ENCODE measurements at places on chromosomes 11 and 22.
A peak's percentile ranks its signal among the peaks of the same experiment; 100 is the strongest.

GRCh38 chr11:88231894-88232482 is 56.7 kb upstream of the RAB38 start:
- peak; percentile 51 for DNase-seq

DNA sequence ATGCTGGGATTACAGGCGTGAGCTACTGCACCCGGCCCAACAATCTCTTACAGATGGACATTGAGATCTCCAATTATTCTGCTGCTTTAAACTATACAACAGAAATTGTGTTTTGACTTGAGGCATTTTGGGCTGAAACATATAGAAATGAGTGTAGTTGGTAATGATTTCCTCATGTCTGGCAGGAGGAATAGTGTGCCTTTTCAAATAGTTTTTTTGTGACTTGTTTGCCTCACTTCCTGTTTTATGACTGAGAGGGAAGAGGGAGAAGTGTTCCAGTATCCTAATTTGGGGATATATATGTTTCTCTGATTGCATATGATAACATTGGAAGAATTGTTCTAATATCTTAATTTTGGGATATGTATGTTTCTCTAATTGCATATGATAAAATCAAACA is 40.2 kb downstream of the EP300 start:
- DNase-seq: no peak

- no peak for DNase-seq
These were observed 28.0 kb downstream of the CTR9 start for GRCh38 chr11:10779086-10779485.

DNA sequence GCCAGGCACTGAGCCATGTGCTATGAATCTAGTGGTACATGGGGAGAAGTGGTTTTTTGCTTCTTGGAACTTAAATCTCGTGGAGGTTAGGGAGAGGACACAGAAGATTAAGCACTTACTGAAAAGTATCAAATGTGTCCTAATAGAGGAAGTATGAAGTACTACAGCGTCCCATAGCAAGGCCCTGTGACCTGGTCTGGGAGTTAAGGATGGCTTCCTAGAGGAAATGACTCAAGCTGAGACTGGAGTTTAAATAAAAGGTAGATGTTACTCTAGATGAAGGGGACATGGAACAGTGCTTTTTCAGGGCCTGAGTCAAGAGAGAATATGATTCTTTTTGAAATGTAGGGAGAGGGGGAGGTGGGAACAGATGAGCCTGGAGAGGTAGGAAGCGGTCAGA is 202.9 kb downstream of the GRIK4 start:
- DNase-seq: no peak

DNA sequence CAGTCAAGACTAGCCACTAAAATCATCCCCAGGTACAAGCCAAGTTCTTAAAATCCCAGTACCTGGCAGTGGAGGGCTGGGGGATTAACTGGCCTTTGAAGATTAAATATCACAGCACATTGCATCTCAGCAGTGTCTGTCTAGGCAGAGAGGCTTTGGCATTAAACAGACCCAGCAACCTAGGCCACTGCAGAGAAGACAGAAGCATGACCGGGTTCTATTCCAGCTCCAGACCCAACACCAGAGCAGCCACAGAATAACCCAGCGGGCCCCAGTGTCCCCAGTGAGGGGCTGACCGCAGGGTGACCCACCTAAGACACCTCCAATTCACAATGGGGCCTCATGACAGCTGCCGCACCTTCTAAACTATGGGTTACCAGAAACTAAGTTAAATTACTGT is 88.2 kb downstream of the SHANK2 start:
- no peak for DNase-seq

DNA sequence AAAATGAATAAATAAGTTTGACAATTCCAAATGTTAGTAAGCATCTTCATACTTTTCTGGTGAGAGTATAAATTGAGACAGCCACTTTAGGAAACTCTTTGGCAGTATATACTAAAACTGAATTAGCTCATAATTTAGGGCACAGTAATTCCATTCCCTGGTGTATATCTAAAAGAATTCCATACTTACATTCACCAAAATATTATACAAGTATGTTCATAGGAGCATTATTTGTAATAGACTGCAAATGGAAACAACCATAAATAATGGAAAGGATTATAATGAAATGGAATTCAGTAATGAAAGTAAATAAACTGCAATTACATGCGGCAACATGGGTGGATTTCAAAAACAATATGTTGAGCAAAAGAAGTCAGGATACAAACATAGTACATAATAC is 315.8 kb upstream of the LRRC4C start:
- DNase-seq: no peak

DNA sequence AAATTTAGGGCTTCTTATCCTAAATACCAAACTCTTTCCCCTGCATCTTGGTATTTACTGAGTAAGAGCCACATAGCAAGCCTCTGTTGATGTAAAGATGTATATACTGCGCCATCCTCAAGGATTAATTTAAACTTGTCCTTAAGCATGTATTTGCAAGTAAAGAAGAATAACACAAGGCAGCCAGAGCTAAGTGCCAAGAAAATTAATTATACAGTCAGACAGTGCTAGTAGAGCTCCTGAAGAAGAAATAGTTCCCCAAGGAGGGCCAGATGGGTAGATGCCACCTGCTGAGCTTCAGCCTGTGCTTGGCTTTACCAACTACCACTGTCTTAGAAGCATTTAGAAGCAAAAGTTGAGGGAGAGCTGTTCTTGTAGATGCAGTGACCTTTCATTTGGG is 470.0 kb downstream of the BUD13 start:
- no peak for DNase-seq

DNA sequence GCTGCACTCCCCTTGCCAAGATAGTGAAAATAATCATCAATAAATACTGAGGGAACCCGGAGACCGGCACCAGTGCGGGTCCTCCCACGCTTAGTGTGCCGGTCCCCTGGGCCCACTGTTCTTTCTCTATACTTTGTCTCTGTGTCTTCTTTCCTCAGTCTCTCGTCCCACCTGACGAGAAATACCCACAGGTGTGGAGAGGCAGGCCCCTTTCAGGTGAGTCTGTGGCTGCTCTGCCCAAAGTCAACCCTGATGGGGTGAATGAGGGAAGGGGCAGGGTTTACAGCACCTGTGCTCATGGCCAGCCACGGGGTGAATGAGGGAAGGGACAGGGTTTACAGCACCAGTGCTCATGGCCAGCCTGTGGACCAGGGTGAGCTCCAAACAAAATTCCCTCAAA is 4.7 kb downstream of the BET1L start:
- no peak for DNase-seq

DNA sequence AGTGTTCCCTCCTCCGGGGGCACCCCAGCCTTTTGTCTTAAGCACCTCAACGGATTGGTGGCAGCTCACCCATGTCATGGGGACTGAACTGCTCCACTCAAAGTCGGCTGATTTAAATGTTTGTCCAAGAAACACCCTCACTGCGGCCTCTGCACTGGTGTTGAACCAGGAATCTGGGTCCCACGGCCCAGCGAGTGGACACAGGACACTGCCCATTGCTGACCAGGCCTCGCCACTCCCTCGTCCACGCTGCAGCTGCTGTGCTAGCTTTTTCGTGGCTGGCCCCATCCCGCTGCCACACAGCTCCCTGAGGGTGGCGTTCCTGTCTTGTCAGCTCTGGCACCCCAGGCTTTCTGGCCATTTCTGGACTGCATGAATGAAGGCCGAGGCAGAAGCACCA is 646.2 kb downstream of the BRD1 start:
- DNase-seq: no peak

DNA sequence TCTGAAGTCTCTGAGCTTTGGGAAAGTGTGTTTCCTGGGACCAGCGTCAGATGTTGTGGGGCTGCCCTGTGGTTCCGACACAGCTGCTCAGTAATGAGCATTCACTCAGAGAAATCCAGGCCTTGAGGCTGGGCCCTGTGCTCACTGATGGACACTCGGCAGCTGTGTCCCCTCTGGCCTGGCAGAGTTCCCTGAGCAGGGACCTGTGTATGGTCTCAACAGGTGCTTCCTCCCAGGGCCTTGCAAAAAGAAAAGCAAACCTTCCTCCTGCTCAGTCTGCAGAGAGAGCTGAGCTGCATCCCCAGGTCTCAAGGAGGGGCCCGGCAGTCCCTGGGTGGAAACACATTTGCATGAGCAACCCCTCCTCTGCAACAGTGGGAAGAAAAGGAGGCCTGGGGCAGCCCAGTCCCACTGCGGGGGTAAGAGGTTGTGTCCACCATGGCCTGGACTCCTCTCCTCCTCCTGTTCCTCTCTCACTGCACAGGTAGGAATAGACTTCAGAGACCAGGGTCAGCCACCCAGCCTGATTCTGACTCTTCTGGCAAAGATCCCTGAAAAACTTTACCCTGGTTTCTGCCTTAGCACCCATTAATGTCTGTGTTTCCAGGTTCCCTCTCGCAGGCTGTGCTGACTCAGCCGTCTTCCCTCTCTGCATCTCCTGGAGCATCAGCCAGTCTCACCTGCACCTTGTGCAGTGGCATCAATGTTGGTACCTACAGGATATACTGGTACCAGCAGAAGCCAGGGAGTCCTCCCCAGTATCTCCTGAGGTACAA is 131.2 kb downstream of the VPREB1 start:
- DNase-seq: no peak

- no peak for DNase-seq
These were observed at the start of gene MRGPRD for GRCh38 chr11:68980776-68981065. Gene MRGPRD, minus strand, starts transcription at chr11:68980986. Its CDS starts 0 bp downstream, at chr11:68980986.

DNA sequence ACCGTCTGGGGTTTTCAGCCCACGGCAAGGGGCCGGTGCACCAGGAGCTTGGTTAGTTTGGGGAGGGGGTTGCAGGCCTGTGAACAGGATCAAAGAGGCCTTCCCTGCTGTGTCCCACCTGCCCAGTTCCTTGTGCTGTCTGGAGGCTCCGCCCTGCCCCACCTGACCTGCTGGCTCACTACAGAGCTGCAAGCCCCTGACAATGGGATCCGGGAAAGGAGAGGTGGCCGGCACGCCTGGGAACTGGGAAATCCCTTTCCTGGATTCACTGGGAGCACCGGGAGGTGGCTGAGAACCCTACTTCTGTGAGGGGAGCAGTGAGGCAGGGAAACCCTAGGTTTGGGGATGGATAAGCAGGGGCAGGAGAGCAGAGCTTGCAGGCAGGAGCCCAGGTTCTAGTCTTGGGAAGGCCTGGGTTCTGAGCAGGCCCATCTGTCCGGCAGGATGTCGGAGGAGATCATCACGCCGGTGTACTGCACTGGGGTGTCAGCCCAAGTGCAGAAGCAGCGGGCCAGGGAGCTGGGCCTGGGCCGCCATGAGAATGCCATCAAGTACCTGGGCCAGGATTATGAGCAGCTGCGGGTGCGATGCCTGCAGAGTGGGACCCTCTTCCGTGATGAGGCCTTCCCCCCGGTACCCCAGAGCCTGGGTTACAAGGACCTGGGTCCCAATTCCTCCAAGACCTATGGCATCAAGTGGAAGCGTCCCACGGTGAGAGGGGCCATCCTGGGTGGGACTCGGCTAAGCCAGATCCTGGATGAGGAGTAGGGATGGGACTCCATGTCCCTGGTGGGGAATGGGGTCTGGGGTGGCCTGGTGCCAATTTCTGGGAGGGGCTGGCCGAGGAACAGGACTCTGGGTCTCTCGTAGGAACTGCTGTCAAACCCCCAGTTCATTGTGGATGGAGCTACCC is 786 bp downstream of the CAPN1 start:
- DNase-seq: peak; percentile 22

DNA sequence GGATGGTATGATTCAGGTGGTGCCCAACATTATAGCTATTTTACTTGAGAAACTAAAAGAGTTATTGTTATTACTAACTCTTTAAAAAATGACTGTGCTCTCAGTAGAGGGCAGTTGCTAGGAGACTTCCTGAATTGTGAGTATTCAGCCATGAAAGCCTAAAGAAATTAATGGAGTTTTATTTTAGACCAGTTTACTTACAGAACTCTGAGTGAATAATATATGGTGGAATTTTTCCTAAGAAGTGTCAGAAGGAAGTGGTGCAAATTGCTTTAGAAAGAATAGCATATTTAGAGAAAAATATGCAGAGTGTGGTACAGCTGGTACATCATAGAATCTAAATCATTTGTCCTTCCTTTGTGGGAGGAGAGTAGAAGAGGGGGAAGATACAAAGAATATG is 689.9 kb upstream of the CCDC90B start:
- no peak for DNase-seq

DNA sequence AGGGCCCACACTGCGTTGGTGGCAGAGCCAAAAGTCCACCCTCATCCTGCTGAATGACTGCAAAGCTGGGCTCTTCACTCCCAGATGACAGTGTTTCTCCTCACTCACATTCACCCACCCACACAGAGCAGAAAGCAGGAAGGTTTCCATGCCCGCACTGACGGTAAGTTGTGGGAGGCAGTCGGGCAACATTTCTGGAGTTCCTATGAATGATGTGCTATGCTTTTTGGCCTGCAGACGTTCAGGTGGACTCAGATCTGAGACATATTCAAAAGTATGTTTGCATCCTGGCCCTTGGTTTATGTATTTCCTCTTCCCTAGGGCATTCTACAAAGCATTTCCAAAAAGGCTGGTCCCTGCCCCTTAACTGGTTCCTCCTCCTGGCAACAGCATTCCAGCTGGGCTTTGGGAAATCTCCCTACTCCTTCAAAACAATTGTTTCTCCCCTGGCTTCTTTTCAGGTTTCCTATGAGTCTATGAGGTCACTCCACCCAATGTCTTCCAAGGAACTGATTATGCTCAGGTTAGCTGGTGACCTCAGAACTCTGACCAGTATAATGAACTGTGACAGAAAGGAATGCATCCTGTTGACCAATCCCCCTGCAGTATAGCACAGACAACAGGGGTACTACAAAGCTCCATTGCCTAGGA is 36.4 kb downstream of the PACSIN2 start:
- no peak for DNase-seq

- peak; percentile 40 for DNase-seq
These were observed at the start of gene MMP8 for GRCh38 chr11:102724904-102725500. Gene MMP8, minus strand, starts transcription at chr11:102724954. Its CDS starts 99 bp downstream, at chr11:102724855.

DNA sequence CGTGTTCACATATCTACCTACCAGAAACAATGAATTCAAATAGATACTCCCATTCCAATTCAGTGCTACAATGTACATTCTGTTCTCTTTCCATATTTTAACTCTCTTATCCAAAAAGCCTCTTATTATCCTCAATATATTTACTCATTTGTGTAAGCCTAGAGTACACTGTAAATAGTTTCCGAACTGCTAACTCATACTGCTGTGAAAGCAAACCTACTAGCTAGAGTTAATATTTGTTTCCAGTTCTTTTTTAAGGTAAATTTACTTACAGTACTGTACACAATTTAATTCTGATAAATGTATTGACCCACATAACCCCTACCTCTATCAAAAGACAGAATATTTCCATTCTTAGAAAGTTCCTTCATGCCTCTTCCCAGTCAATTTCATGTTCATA is 71.8 kb downstream of the GRK3 start:
- DNase-seq: no peak

DNA sequence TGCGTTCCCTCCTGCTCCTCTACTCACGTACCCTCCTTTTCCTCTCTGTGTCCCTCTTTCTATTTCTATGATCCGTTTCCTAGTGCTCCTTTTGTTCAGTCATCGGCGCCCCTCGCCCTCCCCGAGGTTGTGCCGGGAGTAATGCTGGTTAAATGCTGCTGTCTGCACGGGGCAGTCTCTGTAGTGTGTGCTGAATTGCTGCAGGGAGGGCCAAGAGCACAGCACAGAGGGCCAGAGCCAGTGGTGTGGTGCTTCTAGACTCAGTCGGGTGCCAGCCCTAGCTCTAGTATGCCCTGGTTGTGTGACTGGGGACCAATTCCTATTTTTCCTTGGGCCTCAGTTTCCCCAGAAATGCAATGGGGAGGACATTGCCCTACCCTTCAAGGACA is 98.3 kb downstream of the PKNOX2 start:
- DNase-seq: no peak
